MCF 10A (cell line): ENCODE measurements at places on chromosomes 13 and 19.
A peak's percentile ranks its signal among the peaks of the same experiment; 100 is the strongest.

GRCh38 chr19:4297901-4298809 lies 4.0 kb downstream of the TMIGD2 start:
- H3K4me1 ChIP-seq = no peaks in the 10 kb centered on the region
- no peaks in the 10 kb centered on the region for H3K36me3 ChIP-seq

DNA sequence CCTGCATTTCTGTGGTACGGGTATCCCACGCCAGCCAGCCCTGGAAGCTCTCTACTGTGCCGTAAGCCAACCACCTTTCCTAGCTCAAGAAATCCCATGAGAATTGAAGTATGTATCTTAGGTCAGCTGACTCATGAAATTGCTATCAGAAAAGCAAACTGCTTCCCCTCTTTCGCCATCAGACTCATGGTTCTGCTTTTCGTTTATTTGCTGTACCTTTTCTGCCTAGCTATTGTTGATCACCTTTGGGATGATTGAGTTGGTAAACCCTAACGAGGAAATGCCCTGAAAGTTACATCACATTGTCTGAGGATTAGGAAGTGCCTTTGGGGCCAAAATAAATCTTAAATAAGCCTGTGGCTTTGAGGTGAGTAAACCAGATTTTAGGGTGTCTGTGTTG lies at the start of gene ADGRE3:
ADGRE3 (minus strand) TSS at position 81 of the 400 bp plus-strand sequence; CDS start at position 7, 74 bp downstream.
- H3K4me3 ChIP-seq = no peak within 1 kb of the TSS
- no peak for DNase-seq
- H3K27me3 ChIP-seq = no peaks in the 10 kb centered on the region
- no peaks in the 10 kb centered on the region for H3K36me3 ChIP-seq
- H3K4me1 ChIP-seq = no peaks in the 10 kb centered on the region
- no peak within 1 kb of the TSS for H3K27ac ChIP-seq

DNA sequence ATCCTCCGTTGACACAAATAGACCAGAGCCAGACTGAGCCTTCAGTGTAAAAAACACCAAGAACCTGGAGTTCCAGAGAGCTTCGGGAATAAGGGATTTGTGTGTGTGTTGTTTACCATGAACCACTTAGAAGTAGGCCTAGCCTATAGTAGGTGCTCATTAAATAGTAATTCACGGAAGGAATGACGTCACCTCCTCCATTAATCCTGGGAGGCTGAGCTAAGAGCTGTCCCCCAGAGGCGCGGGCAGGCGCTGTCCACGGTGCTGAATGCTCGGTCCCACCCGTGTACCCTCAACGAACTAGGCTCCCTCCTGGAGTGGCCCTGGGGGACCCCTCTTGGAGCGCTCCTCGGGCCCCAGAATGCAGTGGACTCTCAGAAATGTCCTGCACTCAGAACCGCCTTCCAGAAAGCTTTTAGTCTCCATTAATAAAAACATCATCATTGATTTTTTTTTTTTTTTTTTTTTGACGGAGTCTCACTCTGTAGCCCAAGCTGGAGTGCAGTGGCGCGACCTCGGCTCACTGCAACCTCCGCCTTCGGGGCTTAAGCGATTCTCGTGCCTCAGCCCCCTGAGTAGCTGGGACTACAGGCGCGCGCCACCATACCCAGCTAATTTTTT lies 6.5 kb downstream of the UNC13A start:
- H3K4me3 ChIP-seq = no peak overlapping the region
- no peak overlapping the region for H3K27ac ChIP-seq
- H3K36me3 ChIP-seq = no peaks in the 10 kb centered on the region
- no peaks in the 10 kb centered on the region for H3K4me1 ChIP-seq
- peaks cover 37% of the 10 kb centered on the region for H3K27me3 ChIP-seq

- peaks cover 92% of the 10 kb centered on the region for H3K36me3 ChIP-seq
- no peak overlapping the region for H3K27ac ChIP-seq
- DNase-seq = no peak
- peaks cover 33% of the 10 kb centered on the region for H3K4me1 ChIP-seq
- H3K4me3 ChIP-seq = no peak overlapping the region
Measured at GRCh38 chr19:15266683-15267082, 34.4 kb upstream of the EPHX3 start.

GRCh38 chr13:40465015-40465390 lies 201.4 kb downstream of the FOXO1 start:
- H3K36me3 ChIP-seq = no peaks in the 10 kb centered on the region
- no peak for DNase-seq
- H3K4me3 ChIP-seq = no peak overlapping the region
- peaks cover 4% of the 10 kb centered on the region for H3K4me1 ChIP-seq
- H3K27me3 ChIP-seq = no peaks in the 10 kb centered on the region
- no peak overlapping the region for H3K27ac ChIP-seq

DNA sequence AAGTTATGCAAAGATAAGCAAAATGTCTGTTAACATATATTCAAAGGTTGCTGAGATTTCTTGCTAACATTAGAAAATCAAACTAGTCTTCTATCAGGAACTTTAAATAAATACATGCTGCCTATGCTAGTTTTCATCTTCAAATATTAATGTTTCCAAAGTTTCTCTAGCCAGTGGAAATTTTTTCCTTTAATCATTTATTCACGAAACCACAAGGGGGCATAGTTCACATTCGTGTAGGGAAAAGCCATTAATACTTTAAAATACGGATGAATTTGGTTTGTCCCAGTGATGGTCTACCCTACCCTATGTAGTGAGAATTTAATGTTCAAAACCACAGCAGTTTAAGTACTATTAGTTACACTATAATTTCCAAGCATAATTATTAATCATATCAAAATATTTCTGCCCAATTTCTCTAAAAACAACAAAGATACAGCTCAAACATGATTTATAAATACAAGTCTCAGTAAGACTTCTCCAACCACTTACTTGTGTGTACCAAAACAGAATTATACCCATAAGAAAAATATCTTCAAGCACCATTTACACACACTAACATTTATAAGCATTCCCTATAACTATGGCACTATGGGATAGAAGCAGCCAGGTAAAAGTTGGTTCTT lies 16.2 kb downstream of the NUFIP1 start:
- H3K4me3 ChIP-seq = no peak overlapping the region
- H3K4me1 ChIP-seq = peaks cover 5% of the 10 kb centered on the region
- peaks cover 7% of the 10 kb centered on the region for H3K36me3 ChIP-seq
- no peaks in the 10 kb centered on the region for H3K27me3 ChIP-seq
- peak; percentile 53 for DNase-seq

- H3K27ac ChIP-seq = no peak overlapping the region
- no peak overlapping the region for H3K4me3 ChIP-seq
- no peaks in the 10 kb centered on the region for H3K4me1 ChIP-seq
- peak; percentile 4 for DNase-seq
- no peaks in the 10 kb centered on the region for H3K36me3 ChIP-seq
Measured at GRCh38 chr13:85366759-85367417, 432.3 kb downstream of the SLITRK6 start.

DNA sequence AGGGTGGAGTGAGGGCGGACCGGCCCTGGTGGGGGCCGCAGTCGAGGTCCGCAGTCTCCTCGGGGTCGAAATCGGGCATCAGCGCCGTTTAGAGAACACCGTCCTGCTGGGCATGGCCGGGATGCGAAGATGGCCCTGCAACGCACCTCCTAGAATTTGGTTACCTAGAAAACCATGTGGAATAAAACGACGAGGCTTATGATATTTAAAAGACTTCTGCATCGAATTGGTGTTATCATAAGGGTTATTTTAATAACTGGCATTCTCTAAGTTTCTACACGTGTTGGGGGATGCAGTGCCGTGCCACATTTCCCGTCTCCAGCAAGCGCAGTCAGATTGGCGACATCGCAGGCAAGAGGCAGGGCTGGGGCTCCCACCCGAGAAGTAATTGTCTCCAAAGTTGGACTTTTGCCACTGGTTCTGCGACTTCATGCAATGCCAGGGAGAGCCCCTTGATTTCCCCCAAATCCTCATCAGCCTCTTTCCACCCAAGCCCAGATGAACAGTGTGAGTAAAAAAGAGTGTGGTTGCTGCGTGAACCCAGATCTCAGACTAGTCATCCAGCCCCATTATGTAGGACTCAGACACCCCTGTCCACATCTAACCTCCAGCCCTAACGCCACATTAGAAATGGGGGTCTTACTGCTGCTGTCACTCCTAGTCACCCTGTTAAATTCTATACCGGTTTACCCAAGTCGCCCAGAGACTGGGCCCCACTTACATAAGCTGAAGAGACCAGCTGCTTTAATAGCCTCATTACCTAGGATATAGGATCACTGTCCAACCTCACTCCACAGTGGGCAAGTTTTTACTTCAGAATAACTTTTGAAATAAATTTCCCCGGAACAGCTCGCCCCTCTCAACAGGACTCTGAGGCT lies 571 bp upstream of the DHRS12 start:
- H3K36me3 ChIP-seq = no peaks in the 10 kb centered on the region
- DNase-seq = no peak
- H3K27ac ChIP-seq = peak overlapping the region; percentile 87

- no peaks in the 10 kb centered on the region for H3K4me1 ChIP-seq
- H3K27me3 ChIP-seq = no peaks in the 10 kb centered on the region
- H3K4me3 ChIP-seq = no peak overlapping the region
- no peaks in the 10 kb centered on the region for H3K36me3 ChIP-seq
Measured at GRCh38 chr19:14632286-14632685, 42.4 kb downstream of the ADGRE3 start.

DNA sequence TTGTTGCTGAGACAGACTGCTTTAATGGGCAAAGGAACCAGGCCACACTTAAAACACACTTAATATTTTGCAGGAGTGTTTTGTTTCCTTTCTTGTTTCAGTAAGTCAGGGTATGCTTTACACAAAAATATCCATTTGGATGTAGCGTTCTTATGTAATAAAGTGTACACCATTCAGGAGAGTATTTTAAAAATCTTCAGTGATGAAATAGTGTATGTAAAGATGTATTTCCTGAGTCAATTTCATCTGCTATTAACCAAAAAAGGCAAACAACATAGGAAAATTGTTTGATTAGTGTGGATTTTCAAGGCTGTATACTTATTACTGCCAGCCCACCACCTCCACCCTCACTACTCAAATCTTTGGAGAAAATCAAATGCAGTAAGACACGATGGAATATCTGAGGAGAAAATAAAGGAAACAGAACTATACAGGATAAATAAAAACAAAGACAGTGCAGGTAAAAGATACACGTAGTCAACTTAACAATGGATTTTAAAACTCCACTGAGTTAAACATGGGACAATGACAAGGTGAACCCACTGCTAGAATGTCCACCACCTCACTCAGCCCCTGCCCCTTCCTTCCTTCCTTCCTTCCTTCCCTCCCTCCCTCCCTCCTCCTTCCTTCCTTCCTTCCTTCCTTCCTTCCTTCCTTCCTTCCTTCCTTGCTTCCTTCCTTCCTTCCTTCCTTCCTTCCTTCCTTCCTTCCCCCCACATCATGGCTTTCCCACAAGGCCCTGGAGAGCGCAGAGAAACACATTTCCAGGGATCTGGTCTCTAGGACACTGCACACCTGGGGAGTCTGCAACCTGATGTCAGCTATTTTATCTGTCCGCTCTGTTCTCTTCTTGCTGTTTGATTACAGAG lies 360.3 kb downstream of the IRS2 start:
- peaks cover 7% of the 10 kb centered on the region for H3K36me3 ChIP-seq
- H3K4me1 ChIP-seq = no peaks in the 10 kb centered on the region
- H3K4me3 ChIP-seq = no peak overlapping the region
- DNase-seq = no peak
- H3K27ac ChIP-seq = no peak overlapping the region
- no peaks in the 10 kb centered on the region for H3K27me3 ChIP-seq
